ENCODE measurements at places on chromosomes 7 and 10.

GRCh38 chr7:151406051-151406875 is 3.6 kb downstream of the WDR86 start:
- DNase-seq: no peak

DNA sequence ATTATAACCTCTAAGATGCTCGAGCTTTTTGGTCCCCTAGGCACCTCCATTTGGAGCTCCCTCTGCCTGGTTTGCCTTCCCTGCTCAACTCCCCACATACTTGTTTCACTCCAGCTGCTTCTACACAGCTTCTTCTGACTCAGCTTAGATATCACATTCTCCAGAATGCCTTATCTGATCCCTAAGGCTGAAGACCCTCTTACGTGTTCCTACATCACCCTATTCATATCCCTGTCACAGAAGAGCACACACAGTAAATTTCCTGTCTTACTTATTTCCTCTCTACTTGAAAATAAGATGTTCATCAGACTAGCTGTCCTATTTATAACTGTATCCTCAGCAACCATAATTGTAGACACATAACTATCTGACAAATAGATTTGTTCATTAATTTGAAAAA is 61.3 kb upstream of the RNF148 start:
- no peak for DNase-seq

DNA sequence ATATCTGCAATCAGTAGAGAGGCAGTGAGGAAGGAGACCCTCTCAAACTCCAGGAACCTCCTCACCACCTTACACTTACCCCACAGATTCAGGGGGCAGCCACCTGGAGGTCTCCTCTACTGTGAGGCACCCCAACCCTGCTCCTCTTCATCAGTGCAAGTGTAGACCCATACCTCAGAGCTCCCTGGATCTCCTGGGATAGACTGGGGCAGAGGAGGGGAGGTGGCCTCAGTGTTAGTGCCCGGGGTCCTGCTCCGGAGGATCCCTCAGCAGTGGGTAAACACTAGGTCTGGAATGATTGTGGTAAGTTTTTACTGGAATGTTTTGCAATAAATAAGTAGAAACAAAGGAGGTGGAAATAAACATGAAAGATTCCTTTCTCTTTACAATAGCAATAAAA is 31.1 kb downstream of the ANTXRL start:
- DNase-seq: no peak

DNA sequence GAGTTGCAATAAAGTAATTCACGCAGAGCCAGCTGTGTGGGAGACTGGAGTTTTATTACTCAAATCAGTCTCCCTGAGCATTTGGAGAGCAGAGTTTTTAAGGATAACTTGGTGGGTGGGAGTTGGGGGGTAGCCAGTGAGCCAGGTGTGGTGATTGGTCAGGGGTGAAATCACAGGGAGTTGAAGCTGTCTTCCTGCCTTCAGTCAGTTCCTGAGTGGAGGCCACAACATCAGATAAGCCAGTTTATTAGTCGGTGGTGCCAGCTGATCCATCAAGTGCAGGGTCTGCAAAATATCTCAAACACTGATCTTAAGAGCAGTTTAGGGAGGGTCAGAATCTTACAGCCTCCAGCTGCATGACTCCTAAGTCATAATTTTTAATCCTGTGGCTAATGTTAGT is 3.3 kb upstream of the CYP51A1 start:
- no peak for DNase-seq

- no peak for DNase-seq
Observed at GRCh38 chr10:29849126-29849833, 210.1 kb downstream of the JCAD start.

DNA sequence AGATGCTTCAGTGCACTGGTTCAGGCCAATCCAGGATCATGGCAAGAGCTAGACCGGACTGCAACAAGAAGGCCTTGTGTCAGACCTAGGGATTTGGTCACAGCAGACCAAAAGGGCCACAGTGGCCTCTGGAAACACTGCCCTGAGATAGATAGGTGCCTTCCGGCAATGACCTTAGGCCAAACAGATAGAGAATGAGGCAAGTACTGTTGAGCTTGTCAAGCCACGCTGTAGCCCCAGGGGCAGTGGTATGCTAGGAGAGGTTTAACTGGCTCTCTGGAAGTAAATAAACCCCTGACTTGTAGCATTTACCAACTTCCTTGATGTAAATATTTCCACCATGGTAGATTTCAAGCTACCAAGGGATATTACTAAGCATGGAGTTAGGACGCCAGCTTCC is 197.5 kb downstream of the GRID1 start:
- DNase-seq: no peak

DNA sequence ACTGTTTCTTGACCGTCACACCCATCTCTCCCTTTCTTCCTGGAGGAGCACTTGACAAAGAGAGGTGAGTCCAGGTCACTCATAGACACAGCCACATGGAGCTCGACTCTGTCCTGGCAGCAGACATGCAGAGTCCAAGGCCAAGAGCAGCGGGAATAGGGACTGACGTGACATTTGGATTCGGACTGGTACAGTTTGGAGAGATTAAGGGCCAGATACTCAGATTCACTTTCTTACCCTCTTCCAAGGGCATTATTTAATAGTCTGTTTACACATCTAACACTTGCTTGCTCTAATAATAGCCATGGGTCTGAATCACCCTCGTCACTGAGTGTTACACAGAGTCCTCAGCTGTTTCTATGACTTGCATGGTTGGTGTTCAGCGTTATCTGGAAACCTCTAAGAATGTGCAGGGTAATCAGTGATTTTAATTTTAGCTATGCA is 39.2 kb upstream of the OTUD1 start:
- no peak for DNase-seq

- peak; percentile 71 for DNase-seq
Observed at GRCh38 chr7:142654398-142654797, 94.9 kb upstream of the PRSS1 start.

DNA sequence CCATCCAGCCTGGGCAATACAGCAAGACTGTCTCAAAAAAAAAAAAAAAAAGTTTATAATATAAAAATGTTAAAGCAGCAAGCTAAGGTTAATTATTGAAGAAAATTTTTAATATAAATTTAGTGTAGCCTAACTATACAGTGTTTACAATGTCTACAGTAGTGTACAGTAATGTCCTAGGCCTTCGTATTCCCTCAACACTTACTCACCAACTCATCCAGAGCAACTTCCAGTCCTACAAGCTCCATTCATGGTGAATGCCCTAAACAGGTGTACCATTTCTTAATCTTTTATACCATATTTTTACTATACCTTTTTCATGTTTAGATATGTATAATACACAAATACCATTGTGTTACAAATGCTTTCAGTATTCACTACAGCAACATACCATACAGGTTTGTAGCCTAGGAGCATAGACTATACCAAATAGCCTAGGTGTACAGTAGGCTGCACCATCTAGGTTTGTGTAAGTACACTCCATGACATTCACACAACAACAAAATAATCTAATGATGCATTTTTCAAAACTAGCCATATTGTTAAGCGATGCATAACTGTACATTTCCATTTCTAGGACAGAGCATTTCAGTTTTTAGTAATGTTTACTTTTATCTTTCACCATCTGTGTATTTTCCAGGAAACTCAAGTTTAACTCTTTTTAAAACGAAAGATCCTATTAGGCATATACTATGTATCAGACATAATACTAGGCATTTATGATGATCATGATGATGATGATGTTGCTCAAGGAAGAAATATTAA is 43.3 kb downstream of the CNOT4 start:
- no peak for DNase-seq

- no peak for DNase-seq
Observed at GRCh38 chr10:69879634-69880257, 78.0 kb downstream of the COL13A1 start.
